ENCODE measurements at places on chromosomes 12 and 14. TPM values are rescaled to one million over a fixed set of nuclear protein-coding genes. Genes with fewer than 3 reads are reported as not detected.

- no peak for DNase-seq
Observed at GRCh38 chr12:6786416-6787094, 2.8 kb upstream of the CD4 start.

- no peak for DNase-seq
Observed at GRCh38 chr14:77917491-77918201, 117.7 kb downstream of the ADCK1 start.

The PCK2 gene
- total RNA-seq: 33.2 TPM

The DIABLO gene
- 66.4 TPM for total RNA-seq

DNA sequence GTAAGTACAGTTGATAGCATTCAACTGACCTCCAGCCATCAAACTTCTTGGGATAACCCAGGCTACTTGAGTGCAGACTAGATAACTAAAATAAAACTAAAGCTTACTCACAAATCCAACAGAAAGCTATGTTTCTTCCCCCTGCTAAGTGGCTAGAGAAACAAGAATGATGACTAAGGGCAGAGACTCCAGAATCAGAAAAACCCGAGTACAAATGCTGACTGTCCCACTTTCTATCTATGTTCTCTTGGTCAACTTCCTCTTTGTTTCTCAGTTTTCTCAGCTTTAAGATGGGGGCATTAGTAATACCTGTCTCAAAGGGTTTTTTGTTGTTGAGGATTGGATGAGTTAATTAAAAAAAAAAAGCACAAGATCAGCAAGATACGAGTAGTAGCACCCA, 6.1 kb upstream of the NUAK1 start:
- DNase-seq: no peak

DNA sequence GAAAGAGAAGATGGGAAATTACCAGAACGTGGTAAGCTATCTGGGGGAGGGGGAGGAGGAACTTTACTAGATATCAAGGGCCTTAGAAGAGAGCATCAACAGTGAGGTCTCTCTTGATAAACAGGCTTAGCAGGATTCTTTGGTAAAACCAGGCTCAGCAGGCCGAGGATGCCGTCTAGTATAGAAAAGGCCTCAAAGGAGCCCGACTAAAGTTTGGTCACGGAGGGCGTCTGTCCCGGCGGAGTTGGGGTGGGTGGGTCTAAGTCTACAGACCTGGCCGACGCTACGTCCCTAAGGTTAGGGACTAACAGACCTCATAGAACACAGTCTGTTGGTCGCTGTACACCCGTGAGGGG, 538 bp upstream of the TIGAR start:
- DNase-seq: no peak

DNA sequence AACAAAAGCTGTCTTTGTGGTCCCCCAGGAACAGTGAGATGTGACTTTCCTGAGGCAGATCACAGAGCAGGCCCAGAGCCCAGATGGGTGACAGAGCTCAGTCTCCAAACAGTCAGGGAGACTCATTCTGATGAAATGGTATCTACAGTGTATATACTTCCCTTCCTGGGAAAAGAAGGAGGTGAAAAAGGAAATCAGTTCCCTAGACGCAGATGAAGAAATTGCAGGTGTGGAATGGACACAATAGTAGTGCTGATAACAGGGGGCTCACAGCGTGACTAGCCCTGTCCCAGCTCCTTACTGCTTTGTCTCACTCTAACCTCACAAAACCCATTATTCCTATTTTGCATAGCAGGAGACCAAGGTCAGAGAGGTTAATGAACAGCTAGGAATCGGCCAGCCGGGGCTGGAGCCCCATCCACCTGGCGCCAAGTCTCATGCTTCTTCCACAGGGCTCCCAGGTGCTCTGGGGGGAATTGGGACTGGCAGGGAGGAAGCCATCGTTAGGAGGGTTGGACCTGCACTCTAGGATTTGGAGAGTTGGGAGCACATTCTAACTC, 11.9 kb downstream of the KCNH3 start:
- DNase-seq: no peak

The CLEC4E gene
- not detected for total RNA-seq

The LRIG3 gene
- total RNA-seq: 97.2 TPM

The HNRNPA1 gene
- total RNA-seq: 242 TPM

The GPR132 gene
- under 0.01 TPM for total RNA-seq

The KIAA0586 gene
- total RNA-seq: 30.2 TPM

- DNase-seq: peak; percentile 46
Observed at GRCh38 chr12:52029685-52030084, 21.6 kb upstream of the NR4A1 start.

DNA sequence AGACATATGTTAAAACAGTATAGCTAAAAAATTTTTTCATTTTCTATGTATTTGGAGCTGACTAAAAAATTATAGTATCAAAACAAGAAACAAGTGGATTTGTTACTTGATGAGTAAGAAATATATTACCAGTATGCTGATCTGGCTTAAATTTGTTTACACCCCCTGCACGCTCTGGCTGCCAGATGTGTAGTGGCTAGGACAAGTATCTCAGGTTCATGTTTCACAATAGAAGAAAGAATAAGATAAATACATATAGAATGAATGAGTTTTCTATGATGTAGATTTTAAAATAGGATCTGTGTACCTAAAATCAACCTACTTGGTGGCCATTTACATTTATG, 13.1 kb downstream of the NAA30 start:
- peak; percentile 42 for DNase-seq

DNA sequence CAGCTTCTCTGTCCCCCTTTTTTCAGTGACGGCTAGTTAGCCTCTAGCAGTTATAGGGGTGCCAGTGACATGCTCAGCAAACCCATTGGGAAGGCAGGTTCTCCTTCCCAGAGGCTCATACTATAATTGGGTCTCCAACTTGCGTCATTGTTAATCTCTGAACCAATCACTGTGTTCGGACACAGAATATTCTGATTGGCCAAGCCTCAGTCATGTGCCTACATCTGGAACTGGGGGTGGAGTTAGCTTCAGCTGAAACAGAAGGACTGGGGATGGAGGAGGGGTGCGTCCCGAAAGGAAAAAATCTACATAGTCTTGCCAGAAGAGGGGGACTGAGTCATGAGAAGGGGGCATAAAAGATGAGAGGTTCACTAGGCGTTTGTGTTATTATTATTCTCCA, 165.6 kb downstream of the SUDS3 start:
- DNase-seq: no peak

GRCh38 chr14:89215531-89215930, 201.5 kb downstream of the FOXN3 start:
- no peak for DNase-seq

The STYK1 gene
- 0.86 TPM for total RNA-seq

DNA sequence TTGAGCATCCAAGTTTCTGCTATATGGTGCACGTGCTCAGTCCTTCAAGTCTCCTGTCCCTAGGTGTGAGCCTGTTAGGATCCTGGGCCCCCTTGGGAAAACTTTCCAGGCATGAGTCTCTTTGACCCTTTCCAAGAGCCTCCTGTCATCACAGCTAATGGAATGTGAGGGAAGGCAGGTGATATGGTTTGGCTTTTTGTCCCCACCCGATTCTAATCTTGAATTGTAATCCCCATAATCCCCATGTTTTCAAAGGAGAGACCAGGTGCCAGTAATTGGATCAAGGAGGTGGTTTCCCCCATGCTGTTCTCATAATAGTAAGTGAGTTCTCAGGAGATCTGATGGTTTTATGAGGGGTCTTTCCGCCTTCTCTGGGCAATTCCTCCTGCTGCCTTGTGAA, 265.5 kb downstream of the ATP23 start:
- DNase-seq: no peak

- DNase-seq: peak; percentile 74
Observed at GRCh38 chr14:72638021-72638420, 255.9 kb downstream of the DPF3 start.

DNA sequence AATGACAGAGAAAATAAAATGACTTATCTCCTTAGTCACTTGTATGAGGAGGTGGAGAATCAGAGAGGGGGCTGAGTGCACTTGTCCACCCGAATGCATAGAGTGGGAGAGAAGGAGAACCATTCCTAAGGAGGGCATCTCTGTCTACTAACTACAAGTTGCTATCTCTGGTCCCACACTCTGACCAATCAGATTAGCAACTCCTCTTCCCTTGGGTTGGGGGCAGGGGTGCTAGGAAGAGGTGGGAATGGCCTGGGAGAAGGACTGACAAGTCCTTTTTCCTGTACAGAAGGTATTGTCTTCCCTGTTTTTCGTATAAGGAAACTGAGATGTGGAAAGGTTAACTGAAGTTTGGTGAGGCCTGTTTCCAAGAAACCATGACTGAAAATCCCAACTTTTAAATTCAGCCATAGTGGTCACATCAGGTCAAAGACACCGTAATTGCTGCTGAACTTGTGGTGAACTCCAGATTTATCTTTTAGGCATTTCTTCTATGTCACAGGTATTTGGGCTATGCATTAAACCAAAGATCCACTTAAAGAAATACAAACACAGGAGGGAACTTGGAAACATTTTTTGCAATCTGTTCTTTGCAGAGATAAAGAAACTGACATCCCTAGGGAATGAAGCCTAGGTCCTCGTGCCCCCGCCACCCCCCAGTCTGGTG, 207.8 kb downstream of the CRADD start:
- DNase-seq: peak; percentile 50

DNA sequence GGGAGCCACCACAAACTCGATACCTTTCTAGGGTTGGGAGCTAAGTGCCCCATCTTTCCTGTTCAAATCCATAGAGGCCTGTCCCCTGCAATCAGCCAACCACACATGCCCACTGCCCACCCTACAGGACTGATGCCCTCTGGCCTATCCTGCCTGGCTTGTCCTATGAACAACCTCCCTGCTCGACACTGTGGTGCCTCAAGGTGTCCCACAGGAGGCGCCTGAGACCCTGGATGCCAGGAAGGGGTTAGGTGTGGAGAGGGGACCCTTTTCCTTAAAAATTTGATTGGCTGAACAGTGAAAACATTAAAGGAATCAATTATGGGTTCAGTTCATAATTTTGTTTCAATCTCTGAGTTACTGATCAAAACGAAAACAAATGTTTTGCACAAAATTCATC, 97.3 kb upstream of the FZD10 start:
- DNase-seq: no peak

DNA sequence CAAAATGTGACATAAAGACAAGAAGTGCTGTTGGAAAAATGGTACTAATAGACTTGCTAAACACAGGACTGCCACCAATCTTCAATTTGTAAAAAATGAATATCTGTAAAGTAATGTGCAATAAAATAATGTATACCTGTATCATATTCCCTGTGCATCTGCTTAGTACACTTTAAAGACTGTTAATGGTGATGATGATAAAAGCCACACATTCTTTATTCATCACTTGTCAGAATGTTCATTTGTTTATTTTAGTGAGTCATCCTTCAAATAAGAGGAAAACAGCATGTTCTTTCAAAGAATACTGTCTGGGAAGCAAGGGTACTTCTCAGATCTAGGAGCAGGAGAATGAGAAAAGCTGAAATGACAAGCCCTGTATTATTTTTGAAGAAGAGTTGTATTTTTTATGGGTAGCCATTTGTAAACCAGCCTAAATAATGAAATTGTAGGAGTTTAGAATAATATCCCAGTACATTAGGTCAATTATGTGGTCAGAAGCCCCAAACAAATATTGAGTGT, 78.3 kb upstream of the PSMA6 start:
- peak; percentile 68 for DNase-seq

The OTOGL gene
- total RNA-seq: under 0.01 TPM

DNA sequence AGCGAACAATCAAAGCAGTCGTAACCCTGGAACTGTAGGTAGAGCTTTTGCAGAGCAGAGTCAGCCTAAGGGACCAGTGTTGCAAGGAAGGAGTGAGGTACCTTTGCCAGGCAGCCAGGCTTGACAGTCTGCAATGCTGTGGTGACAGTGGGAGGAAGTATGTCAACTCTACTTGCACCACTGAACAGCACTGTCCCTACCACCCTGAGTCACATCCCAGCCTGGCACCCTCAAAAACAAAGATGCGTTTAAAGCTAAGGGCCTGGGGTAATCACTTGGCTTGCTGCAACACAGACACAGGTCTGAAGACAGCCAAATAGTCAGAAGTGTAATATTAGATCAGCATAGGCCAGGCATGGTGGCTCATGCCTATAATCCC, 141.9 kb downstream of the DPF3 start:
- DNase-seq: no peak

The APOF gene
- not detected for total RNA-seq

DNA sequence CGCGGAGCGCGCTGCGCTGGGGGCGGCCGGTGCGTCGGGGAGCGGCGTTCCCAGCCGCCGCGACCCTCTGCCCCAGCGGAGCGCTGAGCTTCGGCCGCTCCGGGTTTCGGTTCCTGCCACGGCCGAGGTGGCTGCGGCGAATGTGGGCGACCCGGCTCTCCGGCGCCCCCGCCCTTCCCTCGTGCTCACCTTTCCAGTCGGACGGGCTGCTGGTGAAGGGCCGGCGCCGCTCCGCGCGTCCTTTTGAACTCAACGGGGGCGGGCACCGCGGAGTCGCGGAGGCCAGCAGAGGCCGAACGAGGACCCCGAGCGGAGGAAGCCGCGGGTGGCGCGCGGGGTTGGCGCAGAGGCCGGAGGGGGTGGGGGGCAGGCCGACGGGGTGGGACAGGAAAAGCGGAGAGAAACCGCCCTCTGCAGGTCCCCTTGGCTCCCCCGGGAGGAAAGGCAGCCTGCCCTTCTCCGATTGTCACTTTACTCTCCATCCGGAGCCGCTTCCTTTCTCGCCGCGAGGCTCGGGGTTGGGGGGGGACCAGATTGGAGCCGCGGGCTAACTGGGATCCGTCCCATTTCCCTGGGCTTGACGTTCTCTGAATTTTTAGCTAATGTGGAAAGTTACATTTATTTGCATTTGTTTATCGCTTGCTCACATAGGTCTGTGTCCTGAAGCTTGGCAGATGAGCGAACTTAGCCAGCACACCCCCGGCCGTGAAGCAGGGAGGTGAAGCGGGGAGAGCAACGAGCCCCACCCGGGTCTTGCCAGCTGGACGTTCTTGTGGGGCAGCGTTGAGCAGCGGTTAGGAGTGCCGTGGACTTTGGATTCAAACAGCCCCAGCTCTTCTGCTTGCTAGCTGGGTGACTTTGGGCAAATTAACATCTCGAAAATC, at the start of gene SMAGP:
SMAGP (minus strand) TSS at position 349 of the 884 bp plus-strand sequence. CDS start 1,137 bp downstream, outside the sequence.
- DNase-seq: peak; percentile 44

DNA sequence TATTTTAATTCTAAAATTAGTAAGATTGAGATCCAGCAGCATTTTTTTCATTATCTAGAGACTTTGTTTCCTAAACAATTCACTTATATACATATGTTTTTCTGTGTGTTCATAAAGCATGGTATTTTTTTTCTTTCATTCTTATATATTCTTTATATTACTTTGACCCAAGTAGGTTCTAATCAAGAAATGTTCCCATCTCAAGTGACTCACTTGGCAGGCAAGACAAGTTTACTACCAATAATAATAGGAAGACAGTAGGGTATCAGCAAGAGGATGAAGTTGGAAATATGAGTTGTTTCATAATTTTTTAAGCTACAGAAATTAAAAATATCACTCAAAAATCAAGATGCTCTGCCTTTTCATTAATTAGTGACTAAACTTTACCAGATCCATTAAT, 613.4 kb upstream of the ATP2B1 start:
- DNase-seq: no peak

- DNase-seq: no peak
Observed at GRCh38 chr12:54611715-54612149, 23.0 kb downstream of the LACRT start.

GRCh38 chr12:43815416-43815815, 9.3 kb upstream of the TWF1 start:
- no peak for DNase-seq
